ENCODE measurements at places on chromosomes 4 and X.

GRCh38 chr4:153465615-153466080, 512 bp upstream of the TMEM131L start:
- DNase-seq = no peak

DNA sequence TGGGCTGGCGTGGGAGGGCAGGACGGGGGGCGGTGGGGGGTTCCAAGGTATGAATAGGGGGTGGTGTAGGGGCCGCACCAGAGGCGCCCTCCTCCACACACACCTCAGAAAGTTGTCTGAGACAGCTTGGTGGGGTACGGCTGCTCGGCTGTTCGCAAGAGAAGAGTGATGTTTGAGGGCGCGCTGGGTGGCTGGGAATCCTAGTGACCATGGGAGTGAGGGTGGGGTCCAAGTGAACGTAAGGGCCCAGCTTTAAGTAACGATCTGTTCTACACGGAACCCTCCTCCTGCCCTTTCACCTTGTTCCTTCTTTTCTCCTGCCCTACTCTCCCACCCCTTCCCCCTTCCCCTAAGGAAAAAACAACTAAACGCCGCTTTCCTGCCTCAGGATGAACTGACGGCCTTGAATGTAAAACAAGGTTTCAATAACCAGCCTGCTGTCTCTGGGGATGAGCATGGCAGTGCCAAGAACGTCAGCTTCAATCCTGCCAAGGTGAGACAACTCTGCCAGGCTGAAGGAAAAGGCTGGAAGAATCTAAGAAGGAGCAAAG, 664 bp downstream of the MED12 start:
- no peak for DNase-seq

GRCh38 chr4:64399313-64400109, 9.7 kb downstream of the TECRL start:
- DNase-seq = no peak

GRCh38 chr4:145716200-145716599, 36.3 kb downstream of the C4orf51 start:
- DNase-seq = no peak

- DNase-seq = no peak
Measured at GRCh38 chr4:124783847-124784246, 71.3 kb upstream of the ANKRD50 start.

DNA sequence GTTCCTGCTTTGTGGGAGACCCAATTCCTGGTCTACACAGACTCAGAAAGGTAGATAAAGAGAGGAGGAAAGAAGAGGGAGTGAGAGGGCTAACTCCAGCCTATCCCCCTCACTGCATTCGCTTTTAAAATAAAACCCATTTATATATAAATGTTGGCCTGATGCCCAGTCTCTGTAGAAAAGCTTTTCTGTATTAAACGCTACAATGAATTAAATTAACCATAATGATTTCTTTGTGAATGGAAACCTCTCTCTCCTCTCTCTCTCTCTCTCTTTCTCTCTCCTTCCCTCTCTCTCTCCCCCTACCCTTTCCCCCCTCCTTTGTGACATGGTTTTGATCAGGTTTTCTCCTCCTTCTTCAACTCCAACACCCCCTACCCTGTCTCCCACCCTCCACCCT, 34.8 kb downstream of the PJA1 start:
- DNase-seq = no peak

GRCh38 chr4:85700362-85700761, 225.4 kb downstream of the ARHGAP24 start:
- no peak for DNase-seq

DNA sequence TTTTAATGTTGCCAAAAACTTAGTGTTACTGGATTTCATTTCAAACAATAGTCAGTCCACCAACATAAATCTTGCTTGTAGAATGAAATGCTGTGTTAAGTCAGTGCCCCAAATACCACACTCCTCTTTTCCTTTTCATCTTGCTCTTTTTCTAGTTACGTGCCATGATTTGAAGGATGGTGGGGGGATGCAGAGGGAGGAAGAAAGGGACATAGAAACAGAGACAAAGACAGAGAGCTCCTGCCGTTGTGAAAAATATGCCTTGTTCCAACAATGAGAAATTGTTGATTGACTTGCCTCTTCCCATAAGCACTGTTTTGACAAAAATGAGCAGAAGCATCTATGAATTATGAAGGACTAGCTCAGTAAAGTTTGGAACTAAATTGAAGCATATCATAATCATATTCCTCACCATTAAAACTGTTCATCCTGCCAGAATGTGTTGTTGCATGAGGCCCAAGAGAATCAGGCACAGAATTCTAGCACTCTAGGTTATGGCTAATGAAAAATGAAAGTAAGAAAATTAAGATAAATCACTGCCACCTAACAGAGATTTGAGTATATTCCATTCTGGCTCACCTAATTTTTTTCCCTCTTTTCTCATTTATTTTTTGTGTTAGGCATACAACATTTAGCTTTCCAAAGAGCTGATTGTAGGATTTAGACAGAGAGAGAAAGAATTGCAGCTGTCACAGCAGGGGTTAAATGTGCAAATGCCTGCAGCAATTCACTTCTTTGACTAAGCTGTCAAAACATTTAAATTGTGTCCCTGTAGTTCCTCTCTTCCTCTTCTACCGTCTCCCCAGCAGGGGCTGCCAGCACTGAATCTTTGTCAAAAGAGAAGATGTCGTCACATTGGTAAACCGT, 111.6 kb upstream of the PTPN13 start:
- DNase-seq = no peak

- no peak for DNase-seq
Measured at GRCh38 chr4:111449657-111450056, 695.6 kb upstream of the FAM241A start.

GRCh38 chr4:3523146-3523627, 9.0 kb downstream of the LRPAP1 start:
- no peak for DNase-seq

All from GM12892 (cell line).